ENCODE measurements at places on chromosomes 12 and 14.
A peak's percentile ranks its signal among the peaks of the same experiment; 100 is the strongest.

DNA sequence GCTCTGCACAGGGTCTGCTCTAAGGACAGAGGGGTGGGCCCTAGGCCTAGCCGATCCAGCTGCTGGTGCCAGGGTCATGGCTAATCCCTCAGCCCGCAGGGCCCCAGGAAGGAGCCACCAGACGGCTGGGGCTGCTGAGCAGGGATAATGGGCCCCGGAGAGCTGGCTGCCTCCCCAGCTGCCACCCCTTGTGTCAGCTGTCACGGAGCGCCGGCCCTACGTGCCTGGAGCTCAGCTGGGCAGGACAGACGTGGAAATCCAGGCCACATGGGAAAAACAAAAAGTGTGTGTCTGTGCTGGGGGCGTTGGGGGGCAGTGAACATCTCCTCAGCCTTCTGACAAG, 36.2 kb downstream of the CHGA start:
- DNase-seq, result no peak

- DNase-seq, result no peak
These were observed 51.4 kb upstream of the TMTC2 start for GRCh38 chr12:82635263-82635662.

DNA sequence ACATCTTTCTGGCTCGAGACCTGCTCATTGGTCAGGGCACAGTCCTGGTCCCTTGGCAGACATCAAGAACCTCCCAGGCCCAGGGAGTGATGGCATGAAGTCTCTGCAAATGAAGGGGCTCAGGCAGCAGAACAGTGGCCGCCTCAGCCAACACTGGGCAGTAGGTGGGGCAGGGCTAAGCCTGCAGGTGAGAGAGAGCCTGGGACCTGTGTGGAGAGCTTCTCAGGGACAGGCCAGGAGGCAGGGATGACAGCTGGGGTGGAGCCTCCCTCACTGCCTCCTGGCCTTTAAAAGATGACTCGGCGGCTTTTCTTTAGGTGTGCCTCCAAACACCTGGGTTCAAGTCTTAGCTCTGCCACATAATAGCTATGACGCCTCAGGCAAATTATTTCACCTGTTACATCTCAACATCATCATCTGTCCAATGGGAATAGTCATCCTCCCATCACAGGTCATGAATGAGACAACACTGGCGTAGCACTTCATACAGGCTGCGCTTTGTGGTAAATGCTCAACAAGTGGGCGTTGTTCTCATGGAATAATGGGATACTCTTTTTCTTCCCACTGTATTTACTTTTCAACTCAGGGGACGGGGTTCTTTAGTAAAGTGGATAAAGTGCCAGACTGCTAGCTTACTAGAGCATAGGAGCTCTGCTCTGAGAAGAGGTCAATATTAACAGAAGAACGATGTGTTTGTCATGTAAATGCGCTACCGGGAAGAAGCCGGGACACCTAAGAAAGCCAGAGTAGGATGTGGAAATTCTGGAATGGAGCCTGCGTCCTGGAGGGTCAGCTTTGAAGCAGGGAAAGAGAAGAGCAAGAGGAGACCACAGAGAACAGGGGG, 277.4 kb downstream of the FOXN3 start:
- DNase-seq, result no peak

DNA sequence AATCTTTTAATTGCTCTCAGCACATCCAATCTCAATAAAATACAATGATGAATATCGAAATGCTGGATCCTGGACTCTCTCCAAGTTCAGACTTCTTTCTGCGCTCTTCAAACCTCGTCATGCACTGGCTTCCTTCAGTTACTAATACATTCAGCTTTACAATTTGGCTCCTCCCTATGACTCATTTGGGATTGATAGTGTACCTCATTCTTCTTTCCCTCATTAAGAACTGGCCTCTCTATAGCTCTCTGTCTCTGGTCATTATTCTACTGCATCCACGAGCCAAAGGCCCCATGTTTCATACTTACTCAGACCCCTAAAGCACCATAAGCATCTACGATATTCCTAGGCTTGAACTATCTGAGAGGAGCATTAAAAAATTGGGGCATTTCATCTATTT, 4.9 kb downstream of the TSPAN8 start:
- DNase-seq, result no peak

GRCh38 chr14:99805757-99806439, 12.7 kb downstream of the EML1 start:
- DNase-seq, result no peak

DNA sequence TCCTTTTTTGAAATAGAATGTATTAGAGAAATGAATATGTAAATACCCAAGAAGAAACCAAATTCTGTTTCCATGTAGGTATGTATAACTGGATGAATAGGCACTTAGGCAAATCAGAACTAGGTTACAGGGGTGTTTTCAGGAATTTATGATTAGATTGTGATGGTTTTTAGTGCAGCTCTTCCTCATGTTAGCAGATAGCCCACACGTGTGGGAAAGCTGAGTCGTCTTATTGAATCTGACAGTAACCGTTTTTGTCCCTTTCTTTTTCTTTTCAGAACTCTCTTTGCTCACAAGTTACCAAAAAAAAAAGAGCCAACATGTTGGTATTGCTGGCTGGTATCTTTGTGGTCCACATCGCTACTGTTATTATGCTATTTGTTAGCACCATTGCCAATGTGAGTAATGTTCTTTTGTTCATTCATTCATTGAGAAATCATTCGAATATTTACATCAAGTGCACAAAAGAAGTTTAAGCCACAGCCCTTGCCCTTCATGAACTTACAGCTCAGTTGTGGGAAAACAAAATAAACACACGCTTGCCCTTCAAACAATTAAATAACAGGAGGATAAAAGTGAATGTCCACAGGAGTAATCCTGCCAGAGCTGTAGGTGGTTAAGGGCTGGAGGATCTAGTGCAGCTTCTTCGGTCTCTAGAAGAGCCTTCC, 14.8 kb downstream of the EMP1 start:
- DNase-seq, result no peak

- no peak for DNase-seq
These were observed 291.4 kb downstream of the PCNX1 start for GRCh38 chr14:71198687-71199086.

DNA sequence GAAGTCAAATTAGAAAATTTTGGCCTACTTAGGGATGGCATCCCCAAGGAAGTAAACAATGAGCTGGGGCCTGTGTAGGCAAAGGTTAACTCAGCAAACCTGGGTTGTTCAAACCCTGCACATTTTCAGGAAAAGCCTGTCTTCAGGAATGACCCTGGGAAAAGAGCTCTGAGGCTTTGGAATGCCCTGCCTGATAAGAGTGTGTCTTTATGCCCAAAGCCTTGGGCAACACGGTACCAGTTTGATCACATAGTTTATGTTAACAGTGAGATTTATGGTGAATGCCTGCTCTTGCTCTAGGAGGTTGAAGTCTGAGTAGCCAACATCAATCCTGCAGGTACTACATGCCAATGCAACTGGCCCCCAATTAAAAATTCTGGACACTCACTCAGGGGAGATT, 28.2 kb upstream of the STAB2 start:
- no peak for DNase-seq

GRCh38 chr12:49552899-49553298, 14.1 kb downstream of the KCNH3 start:
- no peak for DNase-seq

DNA sequence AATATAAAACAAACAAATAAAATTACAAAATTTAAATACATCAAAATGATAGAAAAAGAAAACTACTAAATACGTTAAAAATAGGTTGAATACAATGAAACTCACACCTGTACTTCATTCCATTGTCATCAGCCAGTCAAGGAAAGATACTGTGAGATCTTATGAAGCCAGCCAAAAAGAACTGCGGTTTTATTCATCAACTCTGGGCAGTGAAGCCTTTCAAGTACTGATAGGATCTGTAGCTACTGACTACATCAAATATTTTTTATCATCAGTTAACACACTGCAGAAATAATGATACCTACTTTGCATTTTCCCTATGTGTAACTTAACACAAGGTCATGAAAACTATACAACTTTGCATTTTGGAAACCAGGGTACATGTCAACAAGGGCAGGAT, 46.3 kb upstream of the FAR2 start:
- DNase-seq, result peak; percentile 49

- no peak for DNase-seq
These were observed 85.0 kb downstream of the KICS2 start for GRCh38 chr12:64137117-64137516.

GRCh38 chr12:29566441-29566840, 69.0 kb upstream of the OVCH1 start:
- DNase-seq, result no peak

GRCh38 chr14:44204061-44204835, 302.8 kb downstream of the FSCB start:
- no peak for DNase-seq

DNA sequence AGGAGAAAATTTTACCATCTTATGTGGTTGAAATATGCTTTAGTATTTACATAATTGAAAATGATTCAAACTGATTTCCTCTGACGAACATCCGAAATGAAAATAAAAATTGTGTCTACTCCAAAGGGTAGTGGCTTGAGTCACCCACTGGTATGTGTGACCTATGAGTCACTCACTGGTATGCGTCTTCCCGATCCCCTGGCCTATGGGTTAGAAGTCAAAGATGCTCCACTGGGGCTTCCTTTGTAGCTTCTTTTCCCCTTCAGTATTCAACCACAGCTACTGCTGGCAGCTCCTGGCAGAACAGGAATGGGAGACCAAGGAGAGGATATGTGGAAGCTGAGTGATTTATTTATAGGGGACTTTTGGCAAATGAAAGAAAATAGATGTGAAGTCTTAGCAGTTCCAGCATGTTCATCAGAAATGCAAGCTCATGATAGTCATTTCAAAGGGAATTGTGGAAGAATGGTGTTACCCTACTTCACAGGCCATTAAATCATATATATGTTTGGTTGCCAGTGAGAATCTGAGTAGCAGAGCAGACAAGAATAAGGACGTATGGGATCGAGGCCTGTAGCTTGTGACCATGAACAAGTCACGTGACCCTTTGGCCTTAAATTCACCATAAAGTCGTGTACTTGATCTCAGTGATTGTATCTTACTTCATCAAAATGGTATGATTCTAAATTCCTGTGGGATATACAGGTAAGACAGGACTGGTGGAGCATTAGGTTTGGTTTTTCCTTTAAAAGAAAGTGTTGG, 108.3 kb downstream of the CRADD start:
- DNase-seq, result peak; percentile 64

GRCh38 chr12:26523708-26524150, 309.3 kb downstream of the ITPR2 start:
- DNase-seq, result no peak

- DNase-seq, result no peak
These were observed 163.6 kb upstream of the GSC start for GRCh38 chr14:94933486-94933885.

- DNase-seq, result no peak
These were observed 56.5 kb downstream of the GARIN6 start for GRCh38 chr12:99704036-99704435.

GRCh38 chr14:76375484-76375883, 453 bp upstream of the ESRRB start:
- no peak for DNase-seq

GRCh38 chr12:127445581-127446139, 821.3 kb upstream of the TMEM132C start:
- DNase-seq, result no peak

DNA sequence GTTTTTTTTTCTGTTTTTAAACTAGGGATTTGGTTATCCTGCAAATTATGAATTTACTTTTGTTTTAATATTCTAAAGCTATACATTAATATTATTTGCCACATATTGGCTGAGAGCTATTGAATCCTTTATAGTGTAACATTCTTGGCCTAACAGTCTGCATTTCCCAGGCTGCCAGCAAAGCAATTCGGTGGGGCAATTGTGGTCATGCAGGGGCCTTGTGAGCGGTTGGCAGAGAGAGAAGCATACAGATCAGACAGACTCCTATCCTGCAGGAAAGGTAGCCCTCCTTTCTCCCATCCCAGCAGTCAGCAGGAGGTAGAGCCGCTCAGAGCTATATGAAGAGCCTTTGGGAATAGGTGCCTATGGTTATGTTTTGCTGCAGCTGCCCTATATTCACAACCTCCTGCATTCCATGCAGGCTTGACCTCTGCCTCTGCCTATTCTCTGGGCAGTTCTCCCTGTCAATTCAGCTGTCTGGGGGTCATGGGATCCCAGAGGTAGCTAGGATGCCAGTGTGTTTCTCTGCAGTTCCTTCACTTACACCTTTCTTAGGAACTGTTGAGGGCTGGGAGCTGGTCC, 144.7 kb downstream of the GPHN start:
- no peak for DNase-seq

- no peak for DNase-seq
These were observed 23.3 kb downstream of the STXBP6 start for GRCh38 chr14:25026476-25027137.

DNA sequence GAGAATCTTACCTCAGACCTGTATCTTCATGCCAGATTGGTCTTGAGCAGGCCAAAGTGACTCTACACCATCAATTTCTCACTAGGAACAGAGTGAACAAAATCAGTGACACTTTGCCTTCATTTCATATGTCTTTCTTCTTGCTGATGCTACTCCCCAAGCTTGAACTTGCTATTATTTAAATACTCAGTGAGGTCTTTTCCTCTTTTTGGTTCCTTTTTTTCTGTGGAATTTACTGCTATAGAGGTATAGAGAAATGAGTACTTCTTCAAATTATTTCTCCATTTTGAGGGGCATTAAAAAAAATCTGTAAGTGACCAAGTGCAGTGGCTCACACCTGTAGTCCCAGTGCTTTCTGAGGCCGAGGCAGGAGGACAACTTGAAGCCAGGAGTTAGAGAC, at the start of gene GPR33:
Gene GPR33, minus strand, starts transcription at position 154 of the 400 bp plus-strand sequence. CDS start 4,074 bp downstream, outside the sequence.
- no peak for DNase-seq

GRCh38 chr14:67516676-67517075, 16.4 kb upstream of the PLEKHH1 start:
- DNase-seq, result no peak

DNA sequence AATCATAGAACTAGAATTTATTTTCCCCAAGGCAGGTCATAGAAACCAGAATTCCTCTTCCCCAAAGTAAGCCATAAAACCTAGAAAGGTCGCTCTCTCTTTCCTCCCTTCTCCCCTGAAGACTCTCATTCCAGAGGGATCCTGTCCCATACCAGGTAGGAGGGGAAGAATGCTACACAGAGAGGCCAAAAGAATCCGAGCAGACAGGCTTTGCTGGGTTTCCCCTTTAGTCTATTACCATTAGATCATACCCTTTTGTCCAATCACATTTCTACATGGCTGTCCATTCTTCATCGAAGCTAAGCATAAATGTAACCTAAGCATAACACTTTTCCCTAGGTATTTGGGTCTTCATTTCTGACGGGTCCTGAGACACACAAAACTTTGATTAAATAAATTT, 204.5 kb downstream of the SPTSSA start:
- no peak for DNase-seq

DNA sequence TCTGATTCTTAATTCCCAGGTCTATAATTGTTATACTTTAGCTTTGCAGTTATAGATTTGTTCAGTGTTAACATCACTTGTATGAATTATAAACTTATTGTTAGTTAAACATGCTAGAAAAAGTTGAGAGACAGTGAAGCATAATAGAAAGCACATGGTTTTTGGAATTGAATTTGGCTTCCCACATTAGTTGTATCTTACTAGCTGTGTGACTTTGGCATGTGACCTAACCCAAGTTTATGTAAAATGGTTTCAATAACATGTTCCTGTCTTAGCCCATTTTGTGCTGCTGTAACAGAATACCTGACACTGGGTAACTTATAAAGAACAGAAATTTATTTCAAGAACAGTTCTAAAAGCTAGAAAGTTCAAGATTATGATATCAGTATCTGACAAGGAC, 146.3 kb downstream of the PDE3A start:
- DNase-seq, result no peak
